ENCODE measurements at places on chromosomes 4 and X.
A peak's percentile ranks its signal among the peaks of the same experiment; 100 is the strongest.

- peak; percentile 35 for DNase-seq
These were observed 42.7 kb upstream of the RASSF6 start for GRCh38 chr4:73662709-73663546.

GRCh38 chr4:173697840-173698239, 167.8 kb upstream of the HAND2 start:
- no peak for DNase-seq

DNA sequence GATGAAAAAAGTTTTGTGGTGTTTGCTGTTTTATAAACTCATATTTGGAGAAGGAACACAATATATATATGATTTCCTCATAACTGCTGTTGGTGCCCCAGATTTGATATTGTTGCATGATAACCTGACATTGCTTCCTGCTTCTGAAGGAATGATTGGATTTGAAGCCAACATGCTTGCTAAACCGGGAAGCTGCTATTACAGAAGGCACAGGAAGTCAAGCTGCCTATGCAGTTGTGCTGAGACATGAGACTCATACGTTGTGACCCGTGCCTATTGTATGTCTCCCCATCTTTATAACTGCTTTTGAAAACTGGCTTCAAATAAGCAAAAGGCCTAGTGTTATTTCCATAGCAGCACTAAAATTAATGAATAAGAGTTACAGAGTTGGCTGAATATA, 32.9 kb downstream of the GAB1 start:
- no peak for DNase-seq

- no peak for DNase-seq
These were observed 71.8 kb downstream of the SUPT20HL2 start for GRCh38 chrX:24241822-24242648.

DNA sequence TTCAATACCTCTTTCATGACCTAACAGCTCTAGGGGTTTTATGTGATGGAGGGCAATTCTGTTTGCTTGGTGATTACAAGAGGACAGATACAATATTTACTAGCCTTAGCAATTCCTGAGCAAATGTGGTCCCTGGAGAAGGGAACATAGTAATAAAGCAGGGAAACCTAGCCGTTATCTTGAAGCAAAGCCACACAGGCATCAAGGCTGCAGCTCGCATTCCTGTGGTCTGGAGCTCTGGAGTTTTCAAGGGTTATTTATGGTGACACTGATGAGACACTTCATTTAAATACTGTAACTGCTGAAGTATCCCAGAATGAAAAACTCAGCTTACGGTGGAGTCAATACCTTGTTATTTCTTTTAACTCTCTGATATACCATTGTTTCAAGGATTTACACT, 66.8 kb downstream of the AFF2 start:
- DNase-seq, result no peak

GRCh38 chr4:21555083-21555482, 393.5 kb downstream of the KCNIP4 start:
- no peak for DNase-seq

DNA sequence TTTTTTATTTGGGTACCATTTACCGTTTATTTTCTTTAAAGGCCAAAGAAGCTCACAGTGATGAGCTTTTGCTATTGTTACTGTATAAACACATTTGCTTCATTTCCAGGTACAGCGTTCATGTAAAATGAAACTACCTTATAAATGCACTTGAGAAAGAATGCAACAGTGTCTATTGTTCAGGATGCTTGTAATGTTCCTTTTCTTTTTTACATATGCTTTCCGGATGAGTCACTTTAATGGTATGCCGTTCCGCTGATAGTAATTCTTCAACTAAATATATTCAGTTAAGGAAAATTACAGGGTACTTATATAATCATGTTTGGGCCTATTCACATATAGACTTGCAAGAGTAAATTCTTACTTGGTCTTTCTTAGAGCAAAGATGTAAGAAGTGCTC, 354.9 kb downstream of the RPA4 start:
- DNase-seq, result no peak
